ENCODE measurements at places on chromosomes 1 and 21.

DNA sequence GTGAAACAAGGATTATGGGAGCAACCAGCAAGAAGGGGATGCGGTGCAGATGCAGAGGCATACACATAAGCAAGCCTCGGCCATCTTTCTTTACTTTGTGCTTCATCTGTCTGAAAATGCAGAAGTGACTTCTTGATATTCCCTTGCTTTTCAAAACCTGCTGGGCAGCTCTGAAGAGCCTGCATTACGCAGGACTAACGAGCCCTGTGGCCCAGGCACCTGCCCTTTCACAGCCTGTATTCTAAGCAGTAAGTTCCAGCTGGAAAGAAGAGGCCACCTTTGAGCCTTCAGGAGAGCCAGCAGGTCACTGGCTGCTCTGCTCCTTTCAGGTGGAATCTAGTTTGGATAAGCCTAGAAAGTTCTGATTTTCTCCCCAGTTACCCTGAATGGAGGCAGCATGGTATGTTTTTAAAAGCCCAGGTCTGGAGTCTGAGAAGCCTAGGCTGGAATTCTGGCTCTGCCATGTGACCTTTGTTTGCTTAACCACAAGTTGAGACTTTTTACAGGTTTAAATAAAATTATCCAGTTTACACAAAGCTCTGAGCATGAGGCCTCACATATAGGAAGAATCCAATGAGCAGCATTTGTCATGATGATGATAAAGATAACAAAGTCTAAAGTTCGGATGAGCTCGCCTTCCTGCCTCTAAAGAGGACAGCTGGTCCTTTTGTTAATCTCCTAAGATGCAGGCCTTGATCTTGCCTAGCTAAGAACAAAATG lies 122.9 kb downstream of the UBR4 start:
- DNase-seq = no peak

- no peak for DNase-seq
Measured at GRCh38 chr1:207820568-207821463, 69.0 kb downstream of the CD46 start.

- DNase-seq = no peak
Measured at GRCh38 chr1:63946866-63947491, 173.2 kb downstream of the ROR1 start.

- DNase-seq = no peak
Measured at GRCh38 chr1:240005997-240006650, 85.6 kb upstream of the FMN2 start.

- no peak for DNase-seq
Measured at GRCh38 chr1:13620825-13621224, 37.2 kb downstream of the PDPN start.

- no peak for DNase-seq
Measured at GRCh38 chr1:19074361-19074901, 118.0 kb upstream of the IFFO2 start.

- no peak for DNase-seq
Measured at GRCh38 chr21:25494804-25495203, 112.5 kb downstream of the MRPL39 start.

DNA sequence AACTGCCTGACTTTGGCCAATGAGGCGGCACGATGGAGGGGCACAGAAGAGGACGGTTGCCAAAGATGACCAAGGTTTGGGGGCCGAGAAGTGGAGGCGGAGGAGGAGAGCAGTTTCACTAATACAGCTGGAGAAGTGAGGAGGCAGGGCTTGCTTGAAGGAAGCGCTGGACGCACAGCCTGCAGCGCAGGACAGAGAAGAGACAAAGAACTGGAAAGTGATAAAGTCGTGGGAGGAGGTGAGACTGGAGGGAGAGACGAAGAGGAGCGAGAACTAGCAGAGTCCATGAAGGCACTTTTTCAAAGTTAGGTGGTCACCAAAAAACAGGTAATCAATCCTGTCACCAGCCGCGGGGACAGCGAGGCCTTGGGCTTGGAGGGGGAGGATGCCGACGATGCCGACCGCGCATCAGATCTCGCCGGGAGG lies 771 bp downstream of the PACC1 start:
- no peak for DNase-seq

DNA sequence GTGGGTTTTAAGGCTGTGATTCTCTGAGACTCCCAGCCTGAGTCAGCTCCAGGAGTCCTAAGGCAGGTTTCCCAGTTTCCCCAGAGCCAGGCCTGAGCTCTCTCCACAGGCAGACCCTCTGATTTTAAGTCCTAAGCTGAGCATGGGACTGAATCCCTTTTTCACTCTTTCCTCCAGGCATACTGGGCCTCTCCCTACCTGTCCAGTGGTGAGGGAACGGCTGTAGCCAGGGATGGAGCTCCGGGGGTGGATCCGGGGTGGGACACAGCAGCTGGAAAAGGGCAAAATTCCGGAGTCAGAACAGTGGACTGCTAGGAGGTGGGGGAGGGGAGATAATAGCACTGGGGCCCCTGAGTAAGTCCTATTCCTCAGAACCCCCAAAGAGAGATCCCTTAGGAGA lies 30.0 kb downstream of the DLGAP3 start:
- no peak for DNase-seq

DNA sequence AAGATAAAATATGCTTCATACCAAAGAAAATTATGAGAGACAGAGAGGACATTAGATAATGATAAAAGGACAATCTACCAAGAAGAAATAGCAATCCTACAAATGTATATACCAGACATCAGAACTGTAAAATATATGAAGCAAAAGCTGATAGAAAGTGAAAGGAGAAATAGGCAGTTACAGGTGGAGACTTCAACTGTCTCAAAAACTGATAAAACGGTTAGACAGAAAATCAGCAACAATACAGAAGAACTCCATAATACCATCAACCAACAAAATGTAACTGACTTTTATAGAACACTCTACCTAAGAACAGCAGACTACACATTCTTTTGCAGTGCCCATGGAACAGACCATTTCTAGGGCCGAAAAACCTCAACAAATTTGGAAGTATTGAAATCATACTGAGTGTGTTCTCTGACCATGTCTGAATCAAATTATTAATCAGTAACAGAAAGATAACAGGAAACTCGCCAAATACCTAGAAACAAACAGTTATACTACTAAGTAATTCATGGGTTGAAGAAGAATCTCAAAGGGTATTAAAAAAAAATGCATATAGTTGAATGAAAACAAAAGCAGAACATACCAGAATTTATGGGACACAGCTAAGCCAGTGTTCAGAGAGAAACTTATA lies 132.1 kb downstream of the RPS6KC1 start:
- no peak for DNase-seq

DNA sequence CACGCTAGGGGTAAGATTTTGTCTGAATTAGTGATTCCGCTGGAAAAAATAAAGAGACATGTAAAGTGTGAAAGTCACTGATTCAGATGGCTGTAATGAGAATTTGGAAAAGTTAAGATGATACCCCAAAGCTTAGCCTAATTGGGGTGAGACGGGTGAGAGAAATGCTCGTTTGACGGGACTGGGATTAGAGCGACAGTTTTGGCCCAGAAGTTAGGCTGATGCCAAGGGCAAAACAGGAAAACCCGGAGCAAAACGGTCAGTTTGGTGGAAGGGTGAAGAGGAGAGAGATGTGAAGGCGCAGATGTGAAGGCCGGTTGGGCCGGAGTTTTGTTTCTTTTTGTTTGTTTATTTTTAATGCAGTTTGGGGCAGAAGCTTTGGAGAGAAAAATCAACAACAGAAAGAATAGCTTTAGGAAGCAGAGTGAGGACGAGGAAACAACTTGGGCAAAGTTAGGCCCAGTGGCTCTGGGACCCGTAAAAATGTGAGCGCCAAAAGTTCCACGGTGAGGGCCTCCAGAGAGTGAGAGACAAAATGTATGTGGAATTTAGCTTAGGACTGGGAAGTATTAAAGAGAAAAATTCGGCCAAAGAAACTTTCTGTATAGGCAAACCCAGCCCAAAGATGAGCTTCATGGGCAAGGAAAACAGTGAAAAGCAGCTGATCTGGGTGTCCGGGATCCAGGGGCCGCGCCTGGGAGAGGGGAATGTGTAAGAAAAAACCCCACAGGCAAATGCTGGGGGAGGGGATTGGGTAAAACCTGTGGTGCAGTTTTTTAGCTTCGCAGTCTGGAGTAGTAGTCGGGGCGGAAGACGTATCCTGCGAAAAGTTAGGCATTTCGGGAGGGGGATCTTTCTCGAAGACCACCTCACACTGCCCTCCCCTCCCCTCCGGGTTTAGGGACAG lies 1.2 kb downstream of the DMRTA2 start:
- DNase-seq = no peak

- DNase-seq = no peak
Measured at GRCh38 chr1:117572546-117572945, 33.3 kb upstream of the TENT5C start.

Measured in esophagus squamous epithelium (tissue), 5 donors.